Left hindlimb (tissue), 1 donor: ENCODE measurements at places on chromosomes 1 and 21.

DNA sequence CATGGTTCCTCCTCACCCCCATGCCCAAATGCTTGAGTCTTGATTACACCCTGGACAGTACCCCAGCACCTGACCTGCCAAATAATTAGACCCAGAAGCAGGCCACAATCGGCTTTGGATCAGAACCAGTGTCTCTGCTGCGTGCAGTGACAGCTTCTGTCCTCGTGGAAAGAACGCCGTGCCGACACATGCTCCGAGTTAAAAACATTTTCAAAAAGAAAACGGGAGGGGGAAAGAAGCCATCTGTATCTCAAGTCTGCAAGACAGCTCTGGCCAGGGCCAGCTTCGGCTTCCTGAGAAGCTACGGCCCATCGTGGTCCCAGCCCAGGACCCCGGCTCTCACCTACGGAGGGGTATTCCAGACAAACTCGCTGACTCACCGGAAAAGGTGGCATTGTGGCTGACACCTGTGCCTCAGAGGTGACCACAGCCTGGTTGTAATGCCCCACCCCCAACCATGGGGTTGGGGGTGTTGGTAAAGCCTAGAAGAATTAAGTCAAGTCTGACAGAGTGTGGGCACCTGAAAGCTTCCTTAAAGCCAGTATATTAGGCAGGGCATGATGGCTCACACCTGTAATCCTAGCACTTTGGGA is 25.8 kb downstream of the SSBP3 start:
- DNase-seq = no peak

- DNase-seq = no peak
Measured at GRCh38 chr1:202225131-202225530, 31.5 kb downstream of the LGR6 start.

DNA sequence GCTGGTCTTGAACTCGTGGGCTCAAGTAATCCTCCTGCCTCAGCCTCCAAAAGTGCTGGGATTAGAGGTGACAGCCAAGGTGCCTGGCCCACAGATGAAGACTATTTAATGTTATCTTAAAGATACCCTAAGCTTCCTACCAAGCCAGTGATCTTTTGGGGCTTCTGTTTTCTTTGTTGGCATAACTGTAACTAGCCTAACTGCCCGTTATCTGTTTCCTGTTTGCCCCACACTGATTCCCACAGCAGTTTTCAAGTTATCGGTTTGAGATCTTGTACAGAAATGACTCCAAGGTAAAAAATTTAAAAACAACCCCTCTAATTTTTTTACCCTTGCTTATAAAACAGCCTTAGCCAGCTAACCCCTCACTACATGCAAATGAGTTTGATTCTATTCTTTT is 12.4 kb downstream of the SELL start:
- no peak for DNase-seq

DNA sequence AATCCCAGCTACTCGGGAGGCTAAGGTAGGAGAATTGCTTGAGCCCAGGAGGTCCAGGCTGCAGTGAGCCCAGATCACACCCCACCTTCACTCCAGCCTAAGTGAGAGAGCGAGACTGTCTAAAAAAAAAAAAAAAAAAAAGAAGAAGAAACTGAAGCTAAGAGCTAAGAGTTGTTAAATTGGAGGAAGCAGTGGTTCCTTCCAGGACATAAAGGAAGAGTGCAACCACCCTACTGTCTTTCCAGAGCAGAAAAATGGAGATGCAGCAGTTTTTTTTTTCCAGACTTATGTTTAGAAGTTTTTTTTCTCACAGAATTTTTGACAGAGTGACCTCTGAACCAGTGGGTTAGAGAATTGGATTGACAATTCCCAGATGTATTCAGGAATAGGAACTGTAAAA is 88.7 kb downstream of the HLX start:
- no peak for DNase-seq

DNA sequence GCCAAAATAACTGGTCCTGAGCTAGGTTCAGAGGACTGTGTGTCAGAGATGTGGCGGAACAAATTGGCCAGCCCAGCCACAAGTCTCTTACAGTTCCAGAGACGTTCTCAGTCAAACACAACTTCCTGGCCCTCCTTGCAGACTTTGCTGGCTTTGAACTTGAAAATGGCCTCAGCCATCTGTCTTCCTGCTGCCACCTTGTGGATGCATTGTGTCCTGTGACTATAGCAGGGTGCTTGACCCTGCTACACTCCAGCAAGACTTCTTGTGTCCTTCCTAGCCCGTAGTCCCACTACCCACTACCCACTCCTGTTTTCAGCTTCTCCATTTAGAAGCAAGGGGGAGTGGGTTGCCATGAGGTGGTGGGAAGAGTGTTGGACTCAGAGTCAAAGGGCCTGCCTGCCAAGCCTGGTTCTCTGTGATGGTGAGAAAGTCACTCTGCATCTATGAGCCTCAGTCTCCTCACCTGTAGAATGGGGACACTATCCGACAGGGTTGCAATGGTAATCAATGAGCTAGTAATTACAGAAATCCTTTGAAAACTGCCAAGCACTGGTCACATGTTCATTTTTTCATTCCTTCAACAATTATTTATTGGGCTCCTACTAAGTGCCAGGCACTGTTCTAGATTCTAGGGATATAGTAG is 109.9 kb downstream of the IGSF21 start:
- no peak for DNase-seq

DNA sequence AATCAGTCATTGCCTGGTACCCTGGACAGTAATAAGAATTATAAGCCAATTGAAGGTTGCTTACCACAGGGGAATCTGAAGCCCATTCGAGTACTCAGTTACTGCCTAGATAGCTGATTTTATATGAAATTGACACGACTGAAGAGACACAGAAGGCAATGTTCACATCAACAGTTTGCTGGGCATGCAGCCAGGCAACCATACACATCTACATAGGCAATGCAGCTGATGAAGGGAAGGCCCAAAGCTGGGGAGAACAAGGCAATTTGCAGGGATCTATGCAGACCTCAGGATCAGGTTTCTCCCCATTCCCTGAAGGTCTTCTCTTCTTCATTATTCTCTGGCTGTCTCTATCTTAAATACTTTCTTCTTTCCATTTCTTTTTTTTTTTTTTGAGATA is 448.7 kb downstream of the PTBP2 start:
- no peak for DNase-seq

GRCh38 chr1:180269645-180270529 is 39.8 kb downstream of the LHX4 start:
- DNase-seq = no peak

DNA sequence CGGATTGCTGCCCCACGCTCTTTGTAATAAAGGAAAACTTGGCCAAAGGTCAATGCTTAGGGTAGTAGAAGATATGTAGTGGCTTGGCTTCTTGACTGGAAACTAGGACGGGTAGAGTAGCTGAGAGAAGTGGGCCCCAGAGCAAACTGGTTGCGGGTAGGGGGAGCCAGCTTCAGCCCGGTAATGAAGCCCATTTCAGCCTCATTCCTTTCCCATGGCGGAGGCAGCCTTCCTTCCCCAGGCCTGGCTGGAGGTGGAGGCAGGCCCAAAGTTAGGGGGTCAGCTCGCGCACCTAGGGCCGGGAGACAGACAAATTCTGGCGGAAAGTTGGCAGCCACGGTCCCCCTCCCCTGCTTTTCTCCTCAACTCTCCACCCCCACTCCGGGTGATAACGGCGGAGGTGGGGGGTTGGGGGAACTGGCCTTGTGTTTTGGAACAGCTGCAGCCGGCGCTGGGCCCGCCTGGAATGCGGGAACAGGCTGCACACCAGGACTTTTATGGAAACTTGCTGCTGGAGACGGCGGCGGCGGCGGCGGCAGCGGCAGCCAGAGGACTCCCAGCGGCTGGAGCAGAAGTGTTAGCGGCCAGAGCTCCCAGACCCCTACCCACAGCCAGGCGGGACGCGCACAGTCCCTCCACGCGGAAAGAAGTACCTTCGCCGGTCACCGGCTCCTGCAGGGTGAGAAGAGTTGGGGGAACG is at the start of gene NEXN:
NEXN (plus strand) TSS at position 544 of the 700 bp plus-strand sequence. CDS start 27,483 bp downstream, outside the sequence.
- peak; percentile 92 for DNase-seq

- no peak for DNase-seq
Measured at GRCh38 chr1:177824508-177824982, 145.3 kb downstream of the SEC16B start.

DNA sequence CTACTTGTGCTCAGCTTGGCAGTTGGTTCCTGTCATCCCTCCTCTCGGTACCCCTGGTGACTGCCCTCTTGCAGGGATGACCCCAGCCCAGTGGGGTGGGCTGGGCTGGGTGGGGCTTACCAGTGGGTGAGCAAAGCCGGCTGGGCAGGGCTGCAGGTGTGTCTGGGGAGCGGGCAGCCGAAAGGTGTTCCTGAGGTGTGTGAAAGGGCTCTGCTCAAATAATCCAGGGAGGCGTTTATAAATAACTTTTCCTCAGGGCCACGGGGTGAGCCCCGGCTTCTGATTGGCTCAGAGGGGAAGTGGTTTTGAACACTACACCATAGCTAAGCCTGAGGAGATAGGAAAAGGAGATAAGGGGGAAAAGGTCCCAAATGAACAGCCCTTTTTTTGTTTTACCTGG is at the start of gene SLC26A9:
SLC26A9 (minus strand) TSS at position 212 of the 400 bp plus-strand sequence. CDS start 7,636 bp downstream, outside the sequence.
- no peak for DNase-seq

GRCh38 chr1:19315378-19316198 is 3.5 kb downstream of the SLC66A1 start:
- DNase-seq = no peak

- DNase-seq = peak; percentile 64
Measured at GRCh38 chr1:162056043-162056442, 13.4 kb upstream of the NOS1AP start.

DNA sequence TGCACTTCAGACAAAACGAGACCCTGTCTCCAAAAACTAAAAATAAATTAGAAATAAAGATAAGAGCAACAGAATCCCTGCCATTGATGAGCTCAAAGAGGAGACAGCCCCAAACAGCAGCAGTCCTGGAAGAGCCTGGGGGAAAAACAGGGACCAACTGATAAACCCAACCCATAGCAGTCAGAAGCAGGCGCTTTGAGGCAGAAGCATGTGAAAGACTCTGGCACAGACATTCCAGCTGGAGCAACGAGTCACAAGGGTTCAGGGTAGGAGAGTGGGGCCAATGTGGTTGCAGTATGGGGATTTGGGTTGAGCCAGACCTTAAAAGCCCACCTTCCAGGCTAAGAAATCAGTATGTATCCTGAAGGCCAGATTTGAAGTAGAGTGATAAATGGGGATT is 78.5 kb downstream of the MPZL1 start:
- DNase-seq = no peak

DNA sequence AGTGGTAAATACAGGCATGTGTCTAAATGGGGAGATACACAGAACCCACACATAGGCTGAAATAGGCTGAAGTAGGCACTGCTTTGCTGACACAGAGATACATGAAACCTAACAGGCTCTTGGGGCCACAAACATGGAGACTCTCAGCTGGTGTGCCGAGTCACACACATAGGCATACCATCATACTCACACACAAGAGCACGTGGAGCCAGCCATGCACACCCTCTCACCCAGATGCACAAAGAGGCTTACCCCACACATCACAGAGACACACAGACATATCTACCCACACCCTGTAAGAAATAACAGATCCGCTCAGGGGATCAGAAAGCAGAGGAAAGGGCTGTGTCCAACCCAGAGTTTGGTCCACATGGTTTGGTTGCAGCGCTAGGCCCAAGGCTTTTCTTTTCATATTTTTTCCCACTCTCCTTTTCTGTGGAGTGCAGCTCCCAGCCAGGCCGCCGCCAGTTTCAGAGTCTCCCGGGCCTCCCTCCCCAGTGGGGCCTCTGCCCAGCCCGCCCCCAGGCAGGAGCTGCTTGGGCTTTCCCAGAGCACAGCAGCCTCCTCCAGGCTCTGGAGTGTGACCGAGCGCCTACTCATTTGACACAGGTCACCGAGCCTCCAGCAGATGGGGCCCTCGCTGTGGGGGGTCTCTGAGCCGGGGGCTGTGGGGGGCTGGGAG is 3.9 kb upstream of the POU3F1 start:
- no peak for DNase-seq

- DNase-seq = no peak
Measured at GRCh38 chr1:227343206-227343605, 24.9 kb upstream of the CDC42BPA start.

DNA sequence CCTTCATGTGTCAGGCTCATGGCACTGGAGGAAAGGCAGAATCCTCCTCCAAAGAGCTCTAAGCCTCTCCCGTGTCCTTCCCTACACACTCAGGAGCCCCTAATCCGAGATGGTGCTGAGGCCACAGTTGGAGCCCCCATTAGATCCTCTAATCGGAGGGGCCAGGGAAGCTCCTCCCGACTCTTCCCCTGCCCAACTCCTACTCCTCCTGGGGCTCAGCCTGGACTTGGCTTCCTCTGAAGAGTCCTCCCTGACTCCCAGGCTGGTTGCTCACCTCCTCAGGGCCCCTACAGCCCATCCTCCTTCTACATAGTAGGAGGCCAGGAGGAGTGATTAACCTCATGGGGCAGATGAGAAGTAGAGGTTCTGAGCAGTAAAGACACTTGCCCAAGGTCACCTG is 21.3 kb upstream of the CDCP2 start:
- no peak for DNase-seq

GRCh38 chr1:14599800-14600199 is 1.3 kb downstream of the KAZN start:
- no peak for DNase-seq

- no peak for DNase-seq
Measured at GRCh38 chr1:87958716-87959115, 630.0 kb downstream of the LMO4 start.

DNA sequence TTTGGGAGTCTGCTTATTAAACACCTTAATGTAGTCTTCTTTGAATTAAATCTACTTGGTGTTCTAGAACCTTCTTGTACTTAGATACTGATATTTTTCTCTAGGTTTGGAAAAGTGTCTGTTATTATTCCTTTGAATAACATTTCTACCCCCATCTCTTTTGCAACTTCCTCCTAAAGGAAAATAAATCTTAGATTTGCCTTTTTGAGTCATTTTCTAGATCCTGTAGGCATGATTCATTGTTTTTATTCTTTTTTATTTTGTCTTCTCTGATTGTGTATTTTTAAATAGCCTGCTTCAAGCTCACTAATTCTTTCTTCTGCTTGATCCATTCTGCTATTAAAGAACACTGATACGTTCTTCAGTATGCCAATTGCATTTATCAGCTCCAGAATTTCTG is 155.9 kb upstream of the NEGR1 start:
- no peak for DNase-seq

GRCh38 chr1:173628888-173629287 is 6.2 kb upstream of the TEX50 start:
- no peak for DNase-seq

DNA sequence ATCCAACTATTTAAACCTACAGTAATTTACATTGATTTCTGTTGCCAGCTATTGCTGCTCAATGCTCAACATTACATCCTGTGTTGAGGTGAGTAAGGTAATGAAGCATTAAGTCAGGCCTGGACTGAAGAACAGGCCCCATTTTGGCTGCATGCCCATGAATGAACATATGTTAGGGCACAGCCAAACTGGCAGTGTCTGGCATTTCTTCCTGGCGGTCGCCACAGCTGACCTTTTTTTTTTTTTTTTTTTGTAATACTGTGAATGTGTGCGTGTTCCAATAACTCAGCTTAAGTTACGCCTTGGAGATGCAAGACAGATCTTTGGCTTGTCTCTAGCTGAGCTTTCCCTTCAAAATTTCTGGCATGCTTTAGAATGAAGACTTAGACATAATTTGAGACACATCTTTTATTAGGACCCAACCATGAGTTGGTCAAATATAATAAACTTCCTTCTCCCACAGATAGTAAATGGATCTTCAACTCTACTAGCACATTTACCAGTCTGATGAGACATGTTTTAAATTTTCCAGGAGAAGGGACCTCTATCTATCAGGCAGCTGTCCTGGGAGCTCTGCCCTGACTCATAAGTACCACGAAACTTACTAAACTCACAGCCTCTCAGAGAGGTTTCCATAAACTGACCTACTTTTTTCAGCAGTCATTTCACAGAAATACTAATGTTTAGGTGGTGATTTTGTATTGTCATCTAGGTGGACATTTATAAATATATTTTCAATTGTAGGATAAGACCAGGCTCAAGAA is 341.1 kb upstream of the RUNX1 start:
- DNase-seq = peak; percentile 48

- peak; percentile 53 for DNase-seq
Measured at GRCh38 chr1:66533804-66534740, at the start of gene SGIP1. Gene SGIP1 (plus strand): TSS chr1:66534153. CDS start chr1:66534359, 206 bp downstream.
